ENCODE measurements at places on chromosomes 16 and 17.

DNA sequence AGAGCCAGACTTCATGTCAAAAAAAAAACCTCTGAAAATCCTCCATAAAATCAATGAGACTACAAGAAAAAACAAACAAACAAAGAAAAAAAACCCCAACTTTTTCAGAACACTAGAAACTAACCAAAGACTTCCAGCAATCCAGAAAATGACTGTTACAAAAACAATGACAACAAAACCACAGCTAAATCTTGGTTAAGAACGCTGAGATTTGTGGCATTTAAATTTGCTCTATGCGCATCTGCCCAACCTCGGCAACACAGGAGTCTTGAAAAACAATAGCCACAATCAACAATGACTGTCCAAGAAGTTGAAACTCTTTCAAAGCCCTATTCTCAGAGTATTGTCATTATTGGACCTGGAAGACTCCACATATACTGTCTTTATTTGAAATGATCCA, 402.4 kb downstream of the ZFHX3 start:
- peak; percentile 84 for DNase-seq

GRCh38 chr16:11896486-11897176, 19.1 kb downstream of the GSPT1 start:
- peak; percentile 65 for DNase-seq

DNA sequence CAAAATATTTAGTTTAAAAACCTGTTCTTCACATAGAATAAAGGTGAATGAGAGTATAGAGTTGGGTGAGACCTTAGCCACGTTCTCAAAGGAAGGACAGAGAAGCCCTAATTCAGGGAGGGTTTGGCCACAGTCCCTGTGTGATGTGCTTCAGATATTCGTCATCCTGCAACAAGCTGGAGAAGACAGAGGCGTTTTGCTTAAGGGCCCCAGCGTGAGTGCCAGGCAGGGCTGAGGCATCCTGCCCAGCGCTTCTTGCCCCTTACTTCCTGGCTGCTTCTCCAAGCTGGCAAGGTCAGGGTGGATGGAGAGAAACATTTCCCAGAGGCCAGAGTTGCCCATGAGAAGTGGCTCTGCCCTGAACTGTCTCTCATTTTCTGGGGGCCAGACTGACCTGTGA, 46.9 kb downstream of the AXIN2 start:
- DNase-seq = peak; percentile 48

DNA sequence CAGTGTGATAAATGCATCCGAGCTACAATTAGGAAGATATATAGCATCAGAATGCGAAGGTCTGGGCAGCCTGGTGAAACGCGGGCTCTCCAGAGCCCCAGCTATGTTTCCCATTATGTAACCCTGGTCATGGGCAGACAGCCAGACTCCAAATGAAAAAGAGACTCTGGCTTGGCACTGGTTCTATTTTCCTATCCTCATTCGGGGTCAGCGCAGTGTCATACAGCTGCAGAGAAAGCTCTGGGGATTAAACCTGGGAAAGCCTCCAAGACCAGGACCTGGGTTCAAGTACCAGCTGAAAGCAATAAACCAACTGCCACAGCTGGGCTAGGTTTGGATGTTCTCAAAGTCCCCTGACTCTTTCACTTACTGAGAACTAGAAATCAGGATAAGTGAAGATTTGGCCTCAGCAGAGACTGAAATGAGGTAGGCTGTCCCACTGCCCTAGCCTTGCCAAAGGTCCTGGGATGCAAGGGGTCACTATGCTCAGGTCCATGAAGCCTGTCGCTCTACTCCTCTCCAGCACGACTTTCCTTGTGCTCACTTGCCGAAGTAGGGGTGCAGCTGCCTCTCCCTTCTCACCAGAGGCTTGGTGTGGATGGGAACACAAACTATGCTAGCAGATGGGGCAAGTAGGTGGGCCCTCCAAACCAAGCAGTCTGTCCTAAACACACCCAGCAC, 123.8 kb downstream of the SMG6 start:
- peak; percentile 96 for DNase-seq

DNA sequence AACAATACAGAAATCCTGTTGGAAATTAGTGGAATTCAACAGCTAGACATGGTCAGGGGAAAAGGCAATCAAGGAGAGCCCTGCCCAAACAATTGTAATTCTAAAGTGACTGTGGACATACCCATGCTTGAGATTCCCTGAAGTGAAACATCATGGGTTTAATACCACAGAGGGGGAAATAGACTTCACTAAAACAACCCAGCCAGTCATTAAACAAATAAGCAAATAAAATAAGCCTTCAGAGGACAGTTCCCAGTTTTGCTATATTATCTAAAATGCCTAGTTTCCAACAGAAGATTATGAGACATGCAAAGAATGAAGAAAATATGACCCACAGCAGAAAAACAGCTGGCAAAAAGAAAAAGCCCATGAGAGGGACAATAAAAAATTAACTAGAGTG, 376.3 kb downstream of the CDH8 start:
- DNase-seq = peak; percentile 13

DNA sequence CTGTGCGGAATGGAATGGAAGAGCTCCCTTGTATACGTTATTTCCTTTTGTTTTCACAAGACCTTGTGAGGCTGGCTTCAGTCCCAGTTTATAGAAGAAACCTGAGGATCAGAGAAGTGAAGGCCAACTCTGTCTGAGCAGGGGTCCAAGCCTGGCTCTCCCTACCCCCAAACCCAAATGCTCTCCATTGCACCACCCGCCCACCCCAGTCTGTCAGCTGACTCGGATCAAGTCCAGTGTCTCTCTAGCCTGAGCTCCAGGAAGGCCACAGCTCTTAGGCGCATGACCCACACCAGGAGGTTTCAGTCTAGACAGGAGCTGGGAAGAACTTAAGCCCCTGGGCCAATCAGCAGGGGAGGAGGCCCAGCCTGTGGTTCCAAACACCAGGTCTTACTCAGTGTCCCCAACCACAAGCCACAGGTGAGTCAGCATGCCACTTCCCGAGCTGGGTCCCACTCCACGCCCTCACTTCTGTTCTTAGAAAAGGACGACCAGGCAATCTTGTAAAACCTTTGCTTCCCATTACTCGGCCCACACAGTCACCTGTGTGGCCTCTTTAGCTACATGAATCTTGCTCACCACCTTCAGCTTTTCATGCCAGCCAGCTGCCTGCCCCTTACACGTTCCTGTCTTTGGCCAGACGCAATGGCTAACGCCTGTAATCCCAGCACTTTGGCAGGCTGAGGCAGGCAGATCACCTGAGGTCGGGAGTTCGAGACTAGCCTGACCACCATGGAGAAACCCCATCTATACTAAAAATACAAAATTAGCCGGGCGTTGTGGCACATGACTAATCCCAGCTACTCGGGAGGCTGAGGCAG, 27.8 kb downstream of the TK2 start:
- peak; percentile 90 for DNase-seq

DNA sequence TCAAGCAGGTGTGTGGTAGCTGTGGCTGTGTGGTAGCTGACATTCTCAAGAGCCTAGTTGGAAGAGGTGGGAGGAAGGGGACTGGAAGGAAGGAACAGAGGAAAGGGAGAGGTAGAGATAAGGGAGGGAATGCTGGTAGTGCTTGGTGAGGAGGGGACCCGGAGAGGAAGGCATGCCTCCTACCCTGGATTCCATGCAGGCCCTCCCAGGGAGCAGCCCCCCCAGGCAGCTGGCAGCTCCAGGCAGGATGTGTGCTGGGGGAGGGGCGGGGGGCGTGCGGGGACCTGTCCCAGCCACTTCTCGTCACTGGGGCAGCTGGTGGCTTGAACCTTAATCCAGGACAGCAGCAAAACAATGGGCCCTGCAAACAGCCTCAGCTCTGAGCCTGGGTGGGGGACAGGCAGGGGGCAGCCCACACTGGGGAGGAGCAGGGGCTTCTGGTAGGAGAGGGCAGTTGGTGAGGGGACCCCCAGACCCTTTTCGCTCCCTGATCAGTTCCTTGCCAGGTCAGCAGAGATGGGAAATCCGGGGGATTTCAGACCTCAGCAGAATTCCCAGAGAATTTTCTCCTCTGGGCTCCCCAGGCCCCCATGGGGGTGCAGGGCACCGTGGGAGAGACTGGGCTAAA, 27.1 kb downstream of the ARHGAP23 start:
- DNase-seq = no peak

GRCh38 chr16:1602285-1602684, 9.6 kb downstream of the IFT140 start:
- no peak for DNase-seq

DNA sequence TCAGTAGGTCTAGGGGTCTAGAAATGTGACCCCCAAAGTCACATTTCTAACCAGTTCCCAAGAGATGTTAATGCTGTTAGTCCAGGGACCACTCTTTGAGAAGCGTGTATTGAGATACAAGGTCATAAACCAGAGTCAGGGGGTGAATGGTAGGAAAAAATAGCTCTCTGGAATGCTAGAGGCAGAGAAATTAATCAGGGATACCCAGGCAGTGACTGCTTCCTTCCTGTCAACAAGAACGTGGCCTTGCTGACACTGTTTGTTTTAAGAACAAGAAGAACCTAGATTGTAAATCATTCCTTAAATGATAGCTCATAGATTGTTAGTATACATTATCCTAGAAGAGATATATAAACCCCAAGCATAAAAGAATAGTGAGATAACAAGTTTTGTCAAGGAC, 43.8 kb downstream of the PITPNM3 start:
- DNase-seq = no peak

GRCh38 chr17:35725802-35726126, 5.7 kb upstream of the RASL10B start:
- DNase-seq = no peak

DNA sequence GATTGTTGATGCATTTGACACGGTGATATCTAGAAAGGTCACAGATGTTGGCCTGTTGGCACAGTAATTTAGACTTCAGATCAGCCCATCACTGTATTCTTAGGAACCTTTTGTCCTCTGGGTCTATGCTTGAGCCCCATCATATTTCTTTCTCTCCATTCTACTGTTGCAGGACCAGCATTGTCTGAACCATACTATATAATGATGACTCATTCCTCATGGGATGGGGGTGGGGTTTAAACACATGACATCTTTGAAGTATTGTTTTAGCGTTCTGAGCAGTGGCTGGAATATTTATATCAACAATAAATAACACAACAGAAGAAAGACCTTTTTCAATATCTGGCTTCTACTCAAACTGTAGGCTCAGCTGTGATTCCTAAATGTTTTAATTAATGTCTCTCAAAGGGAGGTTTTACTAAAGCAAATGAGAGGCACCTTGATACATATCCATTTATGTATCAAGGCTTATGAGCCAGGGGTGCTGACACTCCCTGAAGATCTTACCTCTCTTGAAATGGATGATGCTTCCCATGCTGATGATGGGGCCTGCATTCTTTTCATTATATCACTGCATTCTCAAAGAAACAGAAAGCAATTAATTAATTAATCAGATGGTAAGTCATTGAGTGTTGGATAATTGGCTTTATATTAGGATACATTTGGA, 379.0 kb upstream of the GOT2 start:
- no peak for DNase-seq

GRCh38 chr17:31803494-31804213, 55.4 kb downstream of the COPRS start:
- DNase-seq = no peak

- no peak for DNase-seq
These were observed 466.8 kb upstream of the CDH8 start for GRCh38 chr16:62503073-62503472.

GRCh38 chr17:57158325-57158724, 73.3 kb downstream of the AKAP1 start:
- peak; percentile 42 for DNase-seq

DNA sequence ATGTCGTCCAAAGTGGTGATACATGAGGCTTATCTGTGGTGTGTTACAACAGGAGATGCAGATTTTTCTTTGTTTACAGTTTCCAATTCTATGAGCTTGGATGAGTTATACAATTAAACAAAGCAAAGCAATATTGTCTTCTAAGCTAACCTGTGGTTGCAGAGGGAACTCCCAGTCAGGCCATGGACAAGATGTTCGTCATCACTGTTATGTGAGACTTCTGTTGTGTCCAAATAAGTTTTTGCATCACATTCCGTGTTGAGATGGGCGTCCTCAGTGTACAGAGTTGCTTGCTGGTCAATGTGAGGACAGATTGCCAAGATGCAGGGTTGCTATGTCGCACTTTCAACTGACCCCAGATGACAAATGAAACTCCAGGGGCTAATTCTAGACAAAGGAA, 189.3 kb downstream of the IRF8 start:
- no peak for DNase-seq

GRCh38 chr16:75957870-75958269, 231.6 kb upstream of the CPHXL start:
- DNase-seq = peak; percentile 7

DNA sequence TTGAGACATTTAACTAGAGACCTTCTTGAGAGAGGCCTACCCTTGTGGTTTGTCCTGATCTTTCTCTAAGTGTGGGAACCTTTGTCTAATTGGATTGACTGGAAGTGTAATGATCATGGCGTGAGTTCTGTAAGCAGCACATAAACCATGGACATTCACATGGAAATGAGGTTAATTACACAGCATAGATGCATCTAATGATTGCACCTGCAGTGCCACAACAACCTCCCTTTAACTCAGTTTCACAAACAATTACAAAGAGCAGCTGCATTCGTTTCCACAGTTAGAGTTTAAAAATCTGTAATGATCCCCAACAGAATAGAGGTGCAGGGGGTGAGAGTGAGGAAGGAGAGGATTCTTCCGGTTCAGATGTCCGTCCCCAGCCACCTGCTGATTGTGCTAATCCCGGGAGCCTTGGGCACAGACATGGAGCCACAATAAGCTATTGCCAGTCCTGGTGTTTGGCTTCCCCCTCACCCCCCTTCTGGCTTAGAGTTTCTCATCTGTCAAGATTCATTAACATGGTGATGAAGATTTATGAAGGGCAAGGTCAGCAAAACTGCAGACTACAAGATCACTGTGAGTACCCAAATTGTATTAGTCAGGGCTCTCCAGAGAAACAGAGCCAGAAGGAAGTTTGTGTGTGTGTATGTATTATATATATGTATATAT, 659.2 kb upstream of the SOX9 start:
- no peak for DNase-seq

GRCh38 chr16:1689853-1690252, 11.8 kb downstream of the JPT2 start:
- no peak for DNase-seq

DNA sequence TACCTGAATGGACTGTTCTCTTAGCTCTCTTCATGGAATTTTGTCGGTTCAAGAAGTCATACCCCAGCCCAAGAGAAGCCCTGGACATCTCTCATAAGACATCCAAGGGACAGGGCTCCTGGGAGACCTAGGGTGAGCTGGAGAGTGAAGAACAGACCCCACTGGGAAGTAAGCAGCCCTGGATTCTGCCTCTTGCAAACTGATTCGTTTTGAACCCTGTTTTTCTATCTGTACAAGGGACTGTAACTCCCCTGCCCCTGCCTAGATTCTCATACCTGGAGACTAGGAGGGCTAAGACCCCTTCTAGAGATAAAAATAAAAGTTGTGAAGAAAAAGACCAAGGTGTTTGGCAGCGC, 449 bp downstream of the CCL3L1 start:
- no peak for DNase-seq

GRCh38 chr16:67645397-67646121, 615 bp downstream of the CARMIL2 start:
- no peak for DNase-seq

Measured in LHCN-M2 (cell line).